ENCODE measurements at places on chromosomes 5 and 9. TPM values are rescaled to one million over a fixed set of nuclear protein-coding genes. Genes with fewer than 3 reads are reported as not detected.

The SEPTIN8 gene
- 12.6 TPM for total RNA-seq

- H3K4me3 ChIP-seq: no peak overlapping the region
- H3K4me1 ChIP-seq: peaks cover 12% of the 10 kb centered on the region
- H3K36me3 ChIP-seq: no peaks in the 10 kb centered on the region
- H3K27ac ChIP-seq: no peak overlapping the region
- DNase-seq: no peak
- H3K27me3 ChIP-seq: no peaks in the 10 kb centered on the region
Measured at GRCh38 chr9:136838314-136839228, 3.7 kb upstream of the AJM1 start.

GRCh38 chr5:53253421-53253871, 143.9 kb upstream of the MOCS2 start:
- H3K27ac ChIP-seq: no peak overlapping the region
- no peaks in the 10 kb centered on the region for H3K27me3 ChIP-seq
- no peak overlapping the region for H3K4me3 ChIP-seq
- peak; percentile 1 for DNase-seq
- H3K4me1 ChIP-seq: no peaks in the 10 kb centered on the region
- H3K36me3 ChIP-seq: no peaks in the 10 kb centered on the region

DNA sequence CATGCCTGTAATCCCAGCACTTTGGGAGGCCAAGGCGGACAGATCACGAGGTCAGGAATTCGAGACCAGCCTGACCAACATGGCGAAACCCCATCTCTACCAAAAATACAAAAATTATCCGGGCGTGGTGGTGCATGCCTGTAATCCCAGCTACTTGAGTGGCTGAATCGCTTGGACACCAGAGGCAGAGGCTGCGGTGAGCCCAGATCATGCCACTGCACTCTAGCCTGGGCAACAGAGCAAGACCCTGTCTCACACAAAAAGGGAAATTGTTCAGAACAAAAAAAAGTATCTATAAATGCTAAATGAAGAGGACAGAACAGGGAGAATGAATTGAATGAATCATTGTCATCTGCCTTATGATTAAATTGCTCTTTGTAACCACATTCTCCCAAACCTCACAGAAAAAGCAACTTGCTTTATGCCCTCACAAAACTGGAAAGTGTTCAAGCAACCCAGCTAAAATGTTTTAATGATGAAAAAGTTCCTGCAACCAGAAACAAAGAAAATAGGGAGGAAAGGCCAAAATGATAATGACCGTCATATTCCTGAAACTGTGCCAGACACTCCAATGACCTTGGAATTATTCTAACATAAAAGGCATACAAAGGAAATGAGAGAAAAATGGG, 83.7 kb downstream of the SERINC5 start:
- H3K4me1 ChIP-seq: peaks cover 39% of the 10 kb centered on the region
- no peak for DNase-seq
- no peak overlapping the region for H3K4me3 ChIP-seq
- no peak overlapping the region for H3K27ac ChIP-seq

- no peak overlapping the region for H3K4me3 ChIP-seq
- no peak overlapping the region for H3K27ac ChIP-seq
- H3K36me3 ChIP-seq: no peaks in the 10 kb centered on the region
- no peaks in the 10 kb centered on the region for H3K27me3 ChIP-seq
Measured at GRCh38 chr5:171596391-171596878, 177.0 kb downstream of the FGF18 start.

The SEMA4D gene
- total RNA-seq: 393 TPM

Data from CD4-positive, alpha-beta memory T cell (primary cell).